Stimulated activated CD4-positive, alpha-beta T cell treated with anti-CD3 and anti-CD28 coated beads, Interleukin-2, amount 100 ng/mL, for 24 hours (primary cell): ENCODE measurements at places on chromosomes 7 and 10.

GRCh38 chr7:112707655-112708054 is 82.5 kb downstream of the TMEM168 start:
- no peak for DNase-seq

DNA sequence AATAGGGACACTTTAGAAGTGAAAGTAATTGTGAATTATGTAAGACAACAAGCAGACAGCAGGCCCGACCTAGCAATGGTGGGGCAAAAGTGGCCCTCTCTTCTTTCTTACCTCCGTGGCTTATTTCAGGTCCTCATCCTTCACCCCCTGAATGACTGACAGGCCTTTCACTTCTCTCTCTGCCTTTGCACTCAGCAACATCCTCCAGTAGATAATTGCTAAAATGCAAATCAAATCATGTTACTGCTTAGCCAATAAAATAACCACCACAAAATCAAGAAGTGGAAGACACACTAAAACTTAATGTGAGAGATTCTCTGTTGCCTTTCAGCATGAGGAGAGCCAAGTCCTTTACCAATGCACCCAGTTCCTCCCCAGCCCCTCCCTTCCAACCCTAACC is 274.6 kb upstream of the ZNF32 start:
- DNase-seq: no peak

DNA sequence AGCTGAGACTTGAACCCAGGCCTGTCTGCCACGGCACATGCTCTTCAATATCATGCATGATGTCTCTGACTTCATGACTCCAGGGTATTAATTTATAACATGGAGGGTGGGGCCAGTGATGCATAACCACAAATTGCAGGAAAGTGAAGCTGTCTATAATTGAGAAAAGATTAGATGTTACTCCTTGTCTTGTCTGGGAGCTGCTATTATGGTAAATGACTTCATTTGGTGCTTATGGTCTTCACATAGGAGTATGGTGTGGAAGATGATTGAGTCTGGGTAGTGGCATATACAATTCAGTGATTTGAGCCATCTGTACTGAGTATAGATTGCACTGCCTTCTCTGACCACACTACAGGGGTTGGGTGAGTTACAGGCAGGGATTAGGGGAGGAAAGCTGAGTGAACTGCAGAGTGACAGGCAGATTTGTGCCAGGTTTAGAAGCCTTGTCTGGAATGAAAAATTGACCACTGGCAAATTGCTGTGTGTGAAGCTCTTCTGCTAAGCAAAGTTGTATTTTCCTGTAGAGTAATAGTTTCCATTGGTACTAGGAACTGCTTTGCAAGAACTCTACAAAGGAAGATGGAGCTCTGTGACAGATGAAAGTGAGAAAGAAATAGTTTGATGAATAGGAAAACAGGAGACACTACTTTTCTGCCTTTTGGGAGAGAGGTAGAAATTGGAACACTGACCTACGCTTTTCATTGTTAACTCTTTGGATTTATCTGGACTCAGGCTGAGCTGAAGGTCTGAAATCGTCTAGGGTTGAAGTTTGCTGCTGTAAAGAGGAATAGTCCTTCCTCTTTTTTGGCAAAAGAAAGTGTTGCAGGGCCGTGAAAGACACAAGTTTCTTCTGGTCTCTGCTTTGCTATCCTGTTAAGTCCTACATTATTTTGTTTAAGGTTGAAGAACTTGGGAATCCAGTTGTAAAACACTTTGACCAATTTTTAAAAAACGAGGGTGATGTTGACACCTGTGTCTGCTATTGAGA is 2.7 kb downstream of the SND1 start:
- no peak for DNase-seq

- no peak for DNase-seq
Observed at GRCh38 chr10:129942391-129942790, 21.7 kb downstream of the EBF3 start.

DNA sequence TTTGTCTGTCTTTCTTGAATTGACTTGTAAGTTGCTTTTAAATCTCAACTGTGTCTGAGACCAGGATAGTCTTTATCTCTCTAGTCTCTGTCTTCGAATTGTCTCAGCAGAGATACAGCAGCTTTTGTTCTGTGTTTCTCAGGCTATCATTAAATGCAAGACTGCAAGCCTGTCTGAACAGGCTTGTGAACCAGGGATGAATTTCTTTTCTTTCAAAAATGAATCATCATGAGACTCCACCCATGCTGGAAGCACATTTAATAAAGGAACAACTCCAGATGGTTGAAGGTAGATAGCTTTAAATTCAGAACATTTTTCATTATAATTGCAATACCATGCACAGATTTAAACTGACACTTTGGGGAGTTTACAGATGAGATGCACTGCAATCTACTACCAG is 155.9 kb downstream of the SEC23IP start:
- DNase-seq: no peak

GRCh38 chr10:97074256-97075145 is 111.3 kb downstream of the SLIT1 start:
- no peak for DNase-seq
